Right atrium auricular region (tissue), 2 donors: ENCODE measurements at places on chromosomes 4 and X. TPM values are rescaled to one million over a fixed set of nuclear protein-coding genes. Genes with fewer than 3 reads are reported as not detected.

ATOH1 gene
- not detected for total RNA-seq

INTS6L gene
- 9.9 TPM for total RNA-seq

NAA11 gene
- not detected for total RNA-seq

ETDA gene
- not detected for total RNA-seq

SPINK2 gene
- total RNA-seq = 14.7 TPM

TSPAN7 gene
- total RNA-seq = 134 TPM

POF1B gene
- 14.5 TPM for total RNA-seq

SMIM43 gene
- total RNA-seq = not detected

USP17L10 gene
- total RNA-seq = not detected

GRIA3 gene
- total RNA-seq = 1.0 TPM

UGT2B7 gene
- not detected for total RNA-seq

CLDN22 gene
- not detected for total RNA-seq

TLR6 gene
- total RNA-seq = 2.3 TPM

SLC25A31 gene
- not detected for total RNA-seq

MSX1 gene
- total RNA-seq = 1.4 TPM

MAGED1 gene
- 127 TPM for total RNA-seq

SSX1 gene
- not detected for total RNA-seq

GLRA3 gene
- total RNA-seq = not detected

ANXA10 gene
- not detected for total RNA-seq

SLIT2 gene
- 12.1 TPM for total RNA-seq

GABRE gene
- 16.2 TPM for total RNA-seq

FRAS1 gene
- total RNA-seq = 5.8 TPM

NPY2R gene
- total RNA-seq = 0.12 TPM

TCP11X2 gene
- total RNA-seq = not detected

GPRASP3 gene
- 3.7 TPM for total RNA-seq

PCDH10 gene
- 0.44 TPM for total RNA-seq

NLGN3 gene
- total RNA-seq = 0.98 TPM

TIMM8A gene
- 4.5 TPM for total RNA-seq

SULT1B1 gene
- total RNA-seq = 0.67 TPM

ADGRL3 gene
- 1.9 TPM for total RNA-seq

INTU gene
- 1.8 TPM for total RNA-seq

HSPA4L gene
- 4.9 TPM for total RNA-seq

PABPC4L gene
- total RNA-seq = 1.3 TPM

FAM236B gene
- total RNA-seq = not detected

COL4A6 gene
- 17.7 TPM for total RNA-seq

MND1 gene
- total RNA-seq = not detected

MAP7D2 gene
- total RNA-seq = 0.24 TPM

TASL gene
- not detected for total RNA-seq

SMR3B gene
- total RNA-seq = not detected

DUX4 gene
- total RNA-seq = not detected

ENPP6 gene
- not detected for total RNA-seq

VCX3B gene
- total RNA-seq = not detected

IQCM gene
- total RNA-seq = not detected

JADE3 gene
- 3.8 TPM for total RNA-seq

SLC6A14 gene
- total RNA-seq = not detected

FBXL5 gene
- total RNA-seq = 83.1 TPM

ZNF182 gene
- total RNA-seq = 2.4 TPM
